ENCODE measurements at places on chromosomes 6 and 20. TPM values are rescaled to one million over a fixed set of nuclear protein-coding genes. Genes with fewer than 3 reads are reported as not detected.

- no peaks in the 10 kb centered on the region for H3K4me1 ChIP-seq
- no peak overlapping the region for H3K27ac ChIP-seq
- H3K36me3 ChIP-seq = peaks cover 4% of the 10 kb centered on the region
- H3K4me3 ChIP-seq = no peak overlapping the region
- DNase-seq = no peak
Observed at GRCh38 chr6:324729-325125, 32.4 kb downstream of the DUSP22 start.

GRCh38 chr20:32536851-32537656 lies 48.1 kb downstream of the NOL4L start:
- H3K36me3 ChIP-seq = peaks cover 3% of the 10 kb centered on the region
- H3K27ac ChIP-seq = peak overlapping the region; percentile 97
- H3K27me3 ChIP-seq = no peaks in the 10 kb centered on the region

The COL20A1 gene
- not detected for total RNA-seq

The DSE gene
- total RNA-seq = 1.9 TPM

GRCh38 chr6:104640150-104640700 lies 219.5 kb downstream of the HACE1 start:
- no peak overlapping the region for H3K27ac ChIP-seq
- H3K4me1 ChIP-seq = peaks cover 12% of the 10 kb centered on the region
- H3K4me3 ChIP-seq = no peak overlapping the region
- H3K36me3 ChIP-seq = no peaks in the 10 kb centered on the region
- H3K27me3 ChIP-seq = no peaks in the 10 kb centered on the region
- no peak for DNase-seq
